ENCODE measurements at places on chromosomes 3 and 15. TPM values are rescaled to one million over a fixed set of nuclear protein-coding genes. Genes with fewer than 3 reads are reported as not detected.

PDZRN3 gene
- 0.07 TPM for total RNA-seq

SLC9C1 gene
- 0.57 TPM for total RNA-seq

RNU6-1 gene
- total RNA-seq = not detected

MST1 gene
- total RNA-seq = 2.3 TPM

MYLK gene
- total RNA-seq = 41.6 TPM
